ENCODE measurements at places on chromosomes 1 and 21.

- DNase-seq, result no peak
Observed at GRCh38 chr1:226605318-226605950, 56.9 kb downstream of the STUM start.

- no peak for DNase-seq
Observed at GRCh38 chr21:31345136-31345535, 1.1 kb upstream of the TIAM1 start.

GRCh38 chr1:108059945-108060344, 95.0 kb upstream of the VAV3 start:
- DNase-seq, result no peak

- no peak for DNase-seq
Observed at GRCh38 chr1:115436596-115436995, 98.5 kb upstream of the NGF start.

- no peak for DNase-seq
Observed at GRCh38 chr1:94884507-94884906, 42.4 kb downstream of the CNN3 start.

- no peak for DNase-seq
Observed at GRCh38 chr21:16307256-16307655, 577.5 kb downstream of the USP25 start.

- no peak for DNase-seq
Observed at GRCh38 chr1:47972864-47973432, 24.2 kb downstream of the TRABD2B start.

GRCh38 chr1:117284399-117285215, 73.9 kb upstream of the VTCN1 start:
- peak; percentile 6 for DNase-seq

GRCh38 chr1:68117416-68117815, 67.0 kb upstream of the DIRAS3 start:
- no peak for DNase-seq

- DNase-seq, result no peak
Observed at GRCh38 chr1:36279789-36280296, 26.3 kb upstream of the SH3D21 start.

Measured in activated CD4-positive, alpha-beta T cell treated with anti-CD3 and anti-CD28 coated beads, Interleukin-10, Interleukin-2, amounts not matched to agents 100 ng/mL and 50 ng/mL, durations not matched to agents 16 hours and 8 hours (primary cell).